ENCODE measurements at places on chromosomes 7 and 10.
A peak's percentile ranks its signal among the peaks of the same experiment; 100 is the strongest.

- DNase-seq = no peak
These were observed 32.3 kb downstream of the CHAT start for GRCh38 chr10:49645871-49646870.

DNA sequence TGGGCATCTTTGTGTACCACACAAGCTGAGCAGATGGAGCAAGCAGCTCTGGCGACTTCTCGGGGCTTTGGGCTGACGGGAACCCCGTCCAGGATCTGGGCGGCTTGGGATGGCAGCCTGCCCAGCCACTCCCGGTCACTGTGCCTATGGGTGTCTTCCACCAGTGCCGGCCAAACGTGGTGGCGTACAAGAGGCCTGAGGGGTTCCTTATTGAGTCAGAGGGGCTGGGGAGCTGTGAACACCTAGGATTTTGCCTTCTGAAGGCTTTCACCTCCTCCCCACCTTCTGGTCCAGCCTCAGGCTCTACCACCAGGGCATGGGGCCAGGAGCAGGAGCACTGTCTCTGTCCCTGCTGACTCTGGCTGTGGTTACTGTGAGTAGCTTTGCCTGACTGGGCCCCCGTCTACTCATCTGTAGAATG, 71.8 kb upstream of the PPIF start:
- no peak for DNase-seq

DNA sequence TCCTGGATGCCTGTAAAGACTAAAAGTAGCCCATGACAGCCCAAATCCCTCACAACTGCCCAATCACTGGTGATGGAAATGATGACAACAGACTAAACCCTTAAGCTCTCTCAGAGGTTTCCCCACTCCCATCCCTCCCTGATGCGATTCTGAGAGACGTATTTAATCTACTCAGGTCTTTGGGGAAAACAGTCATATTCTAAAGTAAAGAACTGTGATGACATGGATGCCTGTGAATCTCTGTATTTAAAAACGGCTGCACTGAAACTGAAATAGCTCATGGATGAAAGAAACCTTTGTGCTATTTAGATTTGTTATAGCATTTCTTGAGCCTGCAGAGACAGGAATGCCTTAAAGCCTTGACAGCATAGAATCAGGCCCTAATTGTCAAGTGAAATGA, 28.5 kb downstream of the VPS41 start:
- DNase-seq = no peak

GRCh38 chr10:96044736-96045135, 1.4 kb downstream of the CCNJ start:
- peak; percentile 82 for DNase-seq

DNA sequence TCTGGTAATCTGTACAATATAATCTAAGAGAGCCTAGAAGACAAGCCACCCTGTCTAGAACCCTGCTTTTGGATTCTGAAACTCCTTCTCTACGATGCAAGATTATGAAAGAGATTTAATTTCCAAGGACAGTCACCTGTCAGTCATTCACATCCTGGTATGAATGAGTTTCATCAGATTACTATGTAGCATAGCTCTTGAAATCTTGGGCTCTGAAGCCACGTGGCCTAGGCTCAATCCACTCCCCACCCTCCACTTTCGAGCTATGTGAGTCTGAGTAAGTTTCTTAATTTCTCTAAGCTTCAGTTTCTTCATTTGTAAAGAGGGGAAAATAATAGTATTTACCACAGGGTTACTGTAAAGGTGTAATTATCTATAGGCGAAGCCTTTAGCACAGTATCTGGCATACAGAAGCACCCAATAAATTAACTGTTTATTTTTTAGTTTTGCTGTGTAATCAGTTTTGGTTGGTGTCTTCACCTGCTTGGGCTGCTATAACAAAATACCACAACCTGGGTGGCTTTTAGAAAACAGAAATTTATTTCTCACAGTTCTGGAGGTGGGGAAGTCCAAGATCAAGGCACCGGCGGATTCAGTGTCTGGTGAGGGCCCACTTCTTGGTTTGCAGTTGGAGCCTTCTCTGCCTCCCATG, 71.3 kb downstream of the MYOF start:
- DNase-seq = no peak

DNA sequence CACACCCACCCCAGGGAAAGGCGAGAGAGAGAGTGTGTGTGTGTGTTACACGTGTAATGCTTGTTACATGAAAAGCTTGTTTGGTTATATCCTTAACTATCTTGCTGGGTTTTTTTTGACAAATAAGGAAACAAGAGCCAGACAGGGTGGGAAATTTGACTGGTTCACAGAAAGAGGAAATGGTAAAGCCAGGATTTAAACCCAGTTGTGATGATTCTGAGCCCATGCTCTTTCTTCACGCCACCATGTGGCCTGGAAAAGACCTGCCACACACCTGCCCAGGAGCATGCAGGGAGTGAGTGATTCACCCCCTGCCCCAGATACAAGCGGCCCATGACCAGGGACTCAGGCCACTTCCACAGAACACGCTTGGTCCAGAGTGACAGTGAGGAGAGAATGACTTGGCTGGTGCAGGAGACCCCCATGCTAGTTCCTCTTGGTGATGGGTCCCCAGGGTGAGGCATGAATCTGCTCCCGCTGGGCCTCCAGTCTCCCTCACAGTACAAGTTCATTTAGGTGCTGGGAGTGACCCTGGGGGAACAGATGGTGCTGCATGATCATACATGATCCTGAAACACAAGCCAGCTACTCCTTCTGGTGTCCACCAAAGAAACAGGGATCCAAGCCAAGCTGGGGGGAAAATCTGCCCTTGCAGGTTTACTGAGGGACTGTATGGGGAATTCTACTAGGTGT, 21.0 kb upstream of the EIF5AL1 start:
- DNase-seq = peak; percentile 42

DNA sequence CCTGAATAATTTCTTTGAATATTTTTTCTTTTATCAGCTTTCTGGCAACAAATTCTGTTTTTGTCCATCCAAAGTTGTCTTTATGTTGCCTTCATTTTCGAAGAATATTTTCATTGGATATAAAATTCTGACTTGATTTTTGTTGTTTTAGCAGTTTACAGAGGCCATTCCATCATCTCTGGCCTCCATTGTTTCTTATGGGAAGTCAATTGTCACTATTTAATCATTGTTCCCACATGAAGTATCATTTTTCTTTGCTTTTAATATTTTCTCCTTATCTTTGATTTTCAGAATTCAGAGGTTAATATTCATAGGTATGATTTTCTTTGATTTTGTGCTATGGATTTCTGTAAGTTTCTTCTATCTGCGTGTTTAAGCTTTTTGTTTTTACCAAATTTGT, 512.6 kb downstream of the LRMDA start:
- DNase-seq = no peak

GRCh38 chr10:60898321-60898720, 45.7 kb downstream of the RHOBTB1 start:
- DNase-seq = no peak

- DNase-seq = no peak
These were observed 177.1 kb downstream of the EVX1 start for GRCh38 chr7:27419581-27420177.

GRCh38 chr10:98150544-98150943, 16.1 kb downstream of the R3HCC1L start:
- no peak for DNase-seq

DNA sequence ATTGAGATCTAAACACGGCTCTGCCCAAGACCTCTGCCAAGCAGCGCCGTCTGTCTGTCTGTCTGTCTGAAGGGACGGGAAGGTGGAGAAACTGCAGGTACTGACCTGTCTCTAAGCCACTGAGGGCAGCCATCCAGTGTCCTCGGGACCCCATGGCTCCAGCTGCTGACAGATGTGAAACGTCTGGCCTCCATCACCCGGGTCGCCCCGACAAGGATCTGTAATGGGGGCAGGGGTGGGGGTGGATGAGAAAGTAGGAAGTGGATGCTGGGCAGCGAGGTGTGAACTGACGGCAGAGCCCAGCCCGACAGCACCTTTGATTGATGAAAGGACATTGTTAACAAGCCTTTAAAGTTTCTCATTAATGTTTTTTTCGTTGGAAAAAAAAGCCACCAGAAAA, 193.1 kb downstream of the EBF3 start:
- no peak for DNase-seq

DNA sequence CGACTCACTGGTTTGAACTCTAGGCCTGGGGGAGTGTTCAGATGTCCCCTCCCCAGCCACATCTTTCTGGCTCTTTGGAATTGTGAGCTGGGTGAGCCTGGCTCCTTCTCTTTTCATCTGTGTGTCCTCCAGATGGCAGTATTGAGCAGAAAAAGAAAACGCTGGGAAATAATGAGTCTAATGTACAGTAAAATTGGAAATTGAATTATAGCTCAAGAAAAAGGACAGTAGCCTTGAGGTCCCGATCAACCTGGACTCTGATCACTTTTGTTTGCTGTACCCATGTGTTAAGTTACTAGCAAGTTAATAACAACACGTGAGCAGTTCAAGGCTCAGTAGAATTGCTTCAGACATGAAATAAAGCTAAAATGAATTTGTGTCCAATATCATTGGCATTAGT, 77.9 kb downstream of the SNX10 start:
- DNase-seq = peak; percentile 63

All from OCI-M1 (cell line).